ENCODE measurements at places on chromosomes 12 and 14.

- DNase-seq: no peak
Measured at GRCh38 chr12:93684716-93685115, 7.5 kb downstream of the CRADD start.

DNA sequence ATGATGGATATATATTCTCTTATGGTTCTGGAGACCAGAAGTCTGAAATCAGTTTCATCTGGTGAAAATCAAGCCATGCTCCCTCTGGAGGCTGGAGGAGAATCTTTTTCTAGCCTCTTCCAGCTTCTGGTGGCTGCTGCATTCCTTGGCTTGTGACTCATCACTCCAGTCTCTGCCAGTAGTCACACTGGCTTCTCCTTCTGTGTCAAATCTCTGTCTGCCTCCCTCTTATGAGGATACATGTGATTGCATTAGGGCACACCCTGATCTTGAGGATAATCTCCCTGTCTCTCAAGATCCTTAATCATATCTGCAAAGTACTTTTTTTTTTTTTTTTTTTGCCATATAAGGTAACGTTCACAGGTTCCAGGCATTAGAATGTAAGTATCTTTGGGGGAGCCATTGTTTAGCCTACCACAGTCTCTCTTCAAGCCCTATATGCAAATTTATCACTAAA is 17.7 kb downstream of the DNAL1 start:
- no peak for DNase-seq

GRCh38 chr14:59150990-59151389 is 37.5 kb upstream of the DAAM1 start:
- no peak for DNase-seq

DNA sequence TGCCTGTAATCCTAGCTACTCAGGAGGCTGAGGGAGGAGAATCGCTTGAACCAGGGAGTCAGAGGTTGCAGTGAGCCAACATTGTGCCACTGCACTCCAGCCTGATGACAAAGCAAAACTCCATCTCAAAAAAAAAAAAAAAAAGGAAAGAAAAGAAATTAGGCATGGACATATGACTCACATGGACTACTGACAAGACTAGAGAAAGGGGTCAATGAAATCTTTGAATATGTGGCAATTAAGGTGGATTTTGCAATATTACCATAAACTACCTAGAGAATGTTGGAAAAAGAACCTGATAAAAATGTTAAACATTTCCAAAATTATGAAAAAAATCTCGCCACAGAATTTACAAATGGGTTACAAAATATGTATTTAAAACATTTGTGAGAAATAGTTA is 873.6 kb downstream of the C12orf50 start:
- no peak for DNase-seq

GRCh38 chr14:94115631-94116030 is 5.1 kb downstream of the IFI27 start:
- no peak for DNase-seq

DNA sequence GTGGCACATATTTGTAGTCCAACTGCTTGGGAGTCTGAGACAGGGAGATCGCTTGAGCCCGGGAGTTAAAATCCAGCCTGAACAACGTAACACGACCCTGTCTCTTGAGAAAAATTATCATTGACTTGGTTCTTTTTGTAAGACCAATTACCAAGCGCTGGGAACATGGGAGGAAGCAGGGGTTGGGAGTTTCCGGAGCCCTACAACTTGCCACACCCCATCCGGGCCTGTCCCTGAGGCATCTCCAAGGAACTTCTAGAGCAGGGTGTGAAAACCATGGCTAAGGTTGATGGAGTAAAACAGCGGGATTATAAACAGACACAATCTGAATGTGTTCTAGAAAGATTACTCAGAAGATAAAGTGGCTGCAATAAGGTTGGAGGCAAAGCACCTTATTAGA is 10.3 kb downstream of the PLXNC1 start:
- DNase-seq: no peak

- DNase-seq: no peak
Measured at GRCh38 chr12:46470036-46470627, 97.6 kb upstream of the SLC38A2 start.

Data from stimulated activated CD4-positive, alpha-beta T cell treated with anti-CD3 and anti-CD28 coated beads, TNF-alpha, amount 100 ng/mL, for 1 hour (primary cell).